AG08395 (cell line): ENCODE measurements at places on chromosomes 16 and 17.
A peak's percentile ranks its signal among the peaks of the same experiment; 100 is the strongest.

- no peak for DNase-seq
These were observed 134.7 kb downstream of the ANKRD11 start for GRCh38 chr16:89355686-89356085.

- no peak for DNase-seq
These were observed 53.6 kb downstream of the N4BP1 start for GRCh38 chr16:48556243-48556912.

DNA sequence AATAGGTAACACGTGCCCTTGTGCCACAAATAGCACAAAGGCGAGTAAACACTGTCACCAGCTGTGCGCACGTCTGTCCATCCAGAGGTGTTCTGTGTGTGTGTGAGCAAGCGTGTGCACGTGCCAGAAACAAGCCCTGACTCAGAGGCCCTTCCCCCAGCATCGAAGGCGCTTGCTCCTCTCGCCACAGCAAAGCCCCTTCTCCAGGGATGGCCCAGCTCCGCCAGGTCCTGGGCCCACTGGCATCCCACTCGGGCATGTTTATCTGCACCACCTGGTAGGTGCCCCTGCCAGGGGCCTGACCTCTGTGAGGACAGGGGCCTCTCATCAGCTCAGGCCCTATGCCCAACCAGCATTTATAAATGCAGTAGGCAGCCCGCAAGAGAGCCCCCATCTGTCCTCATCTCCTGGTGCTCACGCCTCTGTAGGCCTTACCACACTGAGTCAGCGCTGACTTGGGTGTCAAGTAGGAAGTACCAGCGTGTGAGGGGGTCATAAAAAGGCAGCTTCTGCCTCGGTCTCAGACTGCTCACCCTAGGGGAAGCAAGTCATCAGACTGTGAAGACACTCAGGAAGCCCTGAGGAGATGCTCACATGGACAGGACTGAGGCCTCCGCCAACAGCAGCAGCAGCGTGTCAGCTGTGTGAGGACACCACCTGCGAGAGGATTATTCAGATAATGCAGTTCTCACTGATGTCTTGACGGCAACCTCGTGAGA lies 10.8 kb downstream of the TMEM235 start:
- no peak for DNase-seq

DNA sequence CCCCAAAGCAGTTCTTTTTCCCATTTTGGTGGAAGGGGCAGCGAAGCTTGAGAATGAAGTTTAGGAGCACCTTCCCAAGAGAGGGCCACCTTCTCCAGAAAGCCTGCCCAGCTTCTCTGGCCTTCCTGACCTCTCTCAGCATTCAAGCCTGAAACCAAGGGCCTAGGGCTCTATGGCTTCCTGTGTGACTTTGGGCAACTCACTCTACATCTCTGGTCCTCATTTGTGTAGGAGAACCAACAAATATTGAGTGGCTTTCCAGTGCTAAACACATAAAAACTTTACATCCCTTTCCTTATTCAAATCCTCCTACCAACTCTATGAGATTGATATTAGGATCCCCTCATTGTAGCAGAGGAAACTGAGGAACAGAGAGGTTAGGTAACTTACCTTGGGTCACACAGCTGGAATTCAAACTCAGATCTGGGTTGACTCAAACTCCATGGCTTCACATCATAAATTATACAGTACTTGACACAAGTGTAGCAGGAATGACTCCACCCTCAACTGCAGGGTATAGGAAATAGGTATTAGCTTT lies 32.0 kb upstream of the MYO18A start:
- no peak for DNase-seq

DNA sequence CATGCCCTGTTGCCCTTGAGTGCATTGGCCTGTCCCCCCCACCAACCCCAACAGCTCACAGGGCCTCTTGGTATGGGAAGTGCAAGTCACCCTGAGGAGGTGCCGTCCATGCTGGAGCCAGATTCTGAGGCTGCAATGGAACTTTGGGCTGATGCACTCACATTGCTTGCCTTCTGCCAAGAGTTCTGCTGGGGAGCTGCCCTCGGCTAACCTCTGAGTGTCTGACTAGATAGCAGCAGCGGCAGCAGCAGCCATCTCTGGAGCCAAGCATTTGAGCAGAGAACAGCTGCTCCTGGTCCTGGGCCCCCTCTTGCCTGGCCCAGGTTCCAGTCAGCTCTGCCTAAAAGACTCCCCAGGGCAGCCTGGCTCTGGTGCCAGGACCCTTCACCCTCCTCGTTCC lies 61.5 kb downstream of the GNAO1 start:
- peak; percentile 57 for DNase-seq

- DNase-seq: peak; percentile 69
These were observed at the start of gene WNK4 for GRCh38 chr17:42779936-42780850. TSS of gene WNK4 (plus strand) at chr17:42780610. CDS start at chr17:42780699, 89 bp downstream.

- no peak for DNase-seq
These were observed 49.6 kb upstream of the AMZ2 start for GRCh38 chr17:68197997-68198930.

DNA sequence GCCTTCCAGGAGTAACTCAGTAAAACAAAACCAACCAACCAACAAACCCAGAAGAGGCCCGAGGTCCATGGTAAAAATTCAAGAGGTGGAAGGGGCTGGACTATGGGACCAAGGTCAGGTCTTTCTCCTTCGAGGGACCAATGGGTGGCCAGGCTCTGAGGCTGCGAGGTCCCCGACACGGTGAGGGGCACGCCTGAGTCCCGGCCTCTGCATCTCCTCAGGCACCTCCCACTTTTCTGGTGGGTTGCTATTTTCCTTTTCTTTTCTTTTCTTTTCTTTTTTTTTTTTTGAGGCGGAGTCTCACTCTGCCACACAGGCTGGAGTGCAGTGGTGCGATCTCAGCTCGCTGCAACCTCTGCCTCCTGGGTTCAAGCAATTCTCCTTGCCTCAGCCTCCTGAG lies 18.0 kb downstream of the CD7 start:
- no peak for DNase-seq

- DNase-seq: no peak
These were observed 15.1 kb downstream of the NOD2 start for GRCh38 chr16:50708373-50709060.

DNA sequence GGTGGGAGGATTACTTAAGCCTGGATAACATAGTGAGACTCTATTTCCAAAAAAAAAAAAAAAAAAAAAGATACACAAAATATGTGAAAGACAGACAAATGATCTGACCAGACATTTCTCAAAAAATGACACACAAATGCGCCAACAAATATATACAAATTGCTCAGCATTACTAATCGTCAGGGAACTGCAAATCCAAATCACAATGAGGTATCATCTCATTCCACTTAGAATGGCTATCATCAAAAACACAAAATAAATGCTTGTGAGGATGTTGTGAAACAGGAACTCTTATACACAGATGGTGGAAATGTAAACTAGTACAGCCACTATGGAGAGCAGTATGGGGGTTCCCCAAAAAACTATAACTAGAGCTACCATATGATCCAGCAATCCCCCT lies 62.4 kb downstream of the STX8 start:
- no peak for DNase-seq

DNA sequence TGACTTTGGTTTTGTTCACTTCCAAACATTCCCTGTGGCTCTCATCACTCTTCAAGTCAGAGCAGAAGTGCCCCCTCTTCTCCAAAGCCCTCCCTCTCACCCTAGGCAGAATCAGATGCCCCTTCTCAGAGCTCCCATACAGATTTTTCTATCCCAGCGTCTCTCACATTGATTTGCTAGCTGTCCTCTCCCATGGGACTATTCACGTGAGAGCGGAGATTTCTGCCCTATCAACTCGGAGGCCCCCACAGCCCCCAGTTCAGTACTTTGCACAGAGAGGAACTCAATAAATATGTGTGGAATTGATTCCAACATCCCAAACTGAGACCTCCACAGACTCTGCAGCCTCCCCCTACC lies 182.6 kb downstream of the C16orf78 start:
- DNase-seq: no peak

GRCh38 chr17:46159686-46160085 lies 33.5 kb downstream of the KANSL1 start:
- DNase-seq: peak; percentile 80

- DNase-seq: no peak
These were observed 428 bp downstream of the PHF12 start for GRCh38 chr17:28950752-28951427.

- no peak for DNase-seq
These were observed 10.0 kb downstream of the CES3 start for GRCh38 chr16:66970775-66971720.

DNA sequence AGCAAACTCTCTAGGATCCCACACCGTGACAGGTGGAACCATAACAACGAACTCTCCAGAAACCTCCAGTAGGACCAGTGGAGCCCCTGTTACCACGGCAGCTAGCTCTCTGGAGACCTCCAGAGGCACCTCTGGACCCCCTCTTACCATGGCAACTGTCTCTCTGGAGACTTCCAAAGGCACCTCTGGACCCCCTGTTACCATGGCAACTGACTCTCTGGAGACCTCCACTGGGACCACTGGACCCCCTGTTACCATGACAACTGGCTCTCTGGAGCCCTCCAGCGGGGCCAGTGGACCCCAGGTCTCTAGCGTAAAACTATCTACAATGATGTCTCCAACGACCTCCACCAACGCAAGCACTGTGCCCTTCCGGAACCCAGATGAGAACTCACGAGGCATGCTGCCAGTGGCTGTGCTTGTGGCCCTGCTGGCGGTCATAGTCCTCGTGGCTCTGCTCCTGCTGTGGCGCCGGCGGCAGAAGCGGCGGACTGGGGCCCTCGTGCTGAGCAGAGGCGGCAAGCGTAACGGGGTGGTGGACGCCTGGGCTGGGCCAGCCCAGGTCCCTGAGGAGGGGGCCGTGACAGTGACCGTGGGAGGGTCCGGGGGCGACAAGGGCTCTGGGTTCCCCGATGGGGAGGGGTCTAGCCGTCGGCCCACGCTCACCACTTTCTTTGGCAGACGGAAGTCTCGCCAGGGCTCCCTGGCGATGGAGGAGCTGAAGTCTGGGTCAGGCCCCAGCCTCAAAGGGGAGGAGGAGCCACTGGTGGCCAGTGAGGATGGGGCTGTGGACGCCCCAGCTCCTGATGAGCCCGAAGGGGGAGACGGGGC lies 1.3 kb downstream of the SPN start:
- DNase-seq: no peak

GRCh38 chr17:73519714-73520368 lies 124.4 kb downstream of the SDK2 start:
- DNase-seq: no peak

DNA sequence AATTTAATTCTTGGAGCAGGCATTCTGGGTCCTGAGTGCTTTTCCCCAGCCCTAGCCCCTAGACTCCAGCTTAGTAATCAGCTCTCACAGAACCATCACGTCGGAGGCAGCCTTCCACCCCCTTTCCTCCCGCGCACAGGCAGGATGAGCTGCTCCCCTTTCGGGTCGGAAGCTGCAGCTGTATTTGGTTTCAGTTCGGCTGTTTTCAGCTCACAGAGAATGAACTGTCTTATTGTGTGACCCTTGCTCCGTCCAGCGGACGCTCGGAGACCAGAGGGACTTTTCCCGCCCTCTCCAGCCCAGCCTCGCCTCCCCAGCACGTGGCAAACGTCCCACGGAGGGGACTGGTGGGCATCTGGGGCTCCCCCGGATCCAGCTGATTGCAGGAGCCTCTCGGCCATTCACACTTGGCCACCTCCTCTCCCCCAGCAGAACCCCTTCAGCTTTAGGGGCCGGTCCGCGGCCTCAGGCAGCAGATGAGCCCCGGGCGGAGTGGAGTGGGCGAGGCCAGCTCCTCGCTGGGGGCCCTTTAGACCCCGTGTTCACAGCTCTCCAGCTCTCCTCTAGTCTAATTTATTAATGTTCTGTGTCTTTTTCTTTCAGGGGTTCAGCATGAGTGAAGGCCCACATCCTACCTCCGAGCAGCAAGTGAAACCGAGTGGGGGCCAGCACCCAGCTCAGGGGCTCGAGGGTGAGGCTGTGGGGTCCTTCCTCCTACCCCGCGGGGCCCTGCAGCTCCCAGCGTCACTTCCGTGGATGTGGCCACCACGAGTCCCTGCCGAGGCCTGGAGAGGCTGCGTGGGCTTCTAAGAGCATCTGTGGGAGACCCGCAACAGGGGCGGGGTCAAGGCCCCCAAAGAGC lies 863 bp upstream of the UTS2R start:
- no peak for DNase-seq

GRCh38 chr16:4583906-4584305 lies 27.8 kb downstream of the C16orf96 start:
- DNase-seq: no peak

DNA sequence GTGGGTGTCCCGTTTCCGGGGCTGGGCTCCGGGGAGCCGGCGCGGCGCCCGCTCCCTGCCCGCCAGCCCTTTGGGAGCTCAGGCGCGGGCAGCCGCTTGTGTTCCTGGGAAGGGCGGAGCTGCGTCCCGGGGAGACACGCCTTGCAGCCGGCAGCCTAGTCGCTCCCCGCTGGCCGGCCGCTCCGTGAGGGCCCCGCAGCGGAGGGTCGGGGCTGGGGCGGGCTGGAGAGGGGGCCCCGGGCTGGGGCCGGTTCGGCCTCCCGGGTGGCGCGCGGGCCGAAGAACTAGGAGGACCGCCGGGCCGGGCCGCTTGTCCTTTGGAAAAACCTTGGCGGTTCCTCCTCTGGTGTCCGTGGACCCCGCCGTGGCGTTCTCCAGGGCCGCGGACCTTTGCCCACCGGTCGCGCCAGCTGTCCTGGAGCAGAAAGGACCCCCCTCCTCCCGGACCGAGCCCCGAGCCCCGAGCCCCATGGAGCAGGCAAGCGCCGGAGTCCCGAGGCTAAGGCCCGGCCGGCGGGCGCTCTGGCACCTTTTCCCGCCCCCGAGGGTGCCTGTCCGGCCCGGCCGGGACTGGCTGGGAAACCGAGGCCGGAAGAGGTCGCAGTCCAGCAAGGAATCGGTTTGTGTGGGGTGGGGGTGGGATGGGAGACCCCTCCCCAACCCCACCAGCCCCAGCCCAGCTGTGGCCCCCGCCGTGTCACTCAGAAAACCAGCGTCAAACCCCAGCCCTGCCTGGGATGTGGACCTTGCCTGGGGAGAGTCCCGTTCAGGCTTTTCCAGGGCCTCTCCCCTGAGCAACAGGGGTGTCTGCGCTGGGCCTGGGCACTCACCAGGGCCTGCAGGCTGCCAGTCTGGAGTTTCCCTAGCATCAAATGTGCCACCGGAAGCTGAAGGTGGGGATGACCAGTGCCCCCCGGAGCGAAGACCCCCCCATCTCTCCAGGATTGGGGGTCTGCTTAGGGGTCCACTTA lies 6.8 kb upstream of the TBC1D3B start:
- DNase-seq: peak; percentile 92

DNA sequence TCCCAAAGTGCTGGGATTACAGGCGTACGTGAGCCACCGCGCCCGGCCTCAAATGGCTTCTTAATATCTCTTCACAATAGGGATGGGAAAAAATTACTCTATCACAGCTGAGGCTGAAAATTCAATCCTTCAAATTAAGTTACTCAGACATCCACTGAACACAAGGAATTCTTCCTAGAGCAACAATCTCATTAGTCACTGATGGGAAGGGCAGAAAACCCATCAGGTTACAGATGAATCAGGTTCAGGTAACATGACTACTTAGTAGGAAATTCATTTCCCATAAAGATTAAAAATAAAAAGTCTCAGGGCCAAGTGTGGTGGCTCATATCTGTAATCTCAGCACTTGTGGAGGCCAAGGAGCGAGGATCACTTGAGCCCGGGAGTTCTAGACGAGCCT lies 42.5 kb upstream of the ABR start:
- DNase-seq: no peak

DNA sequence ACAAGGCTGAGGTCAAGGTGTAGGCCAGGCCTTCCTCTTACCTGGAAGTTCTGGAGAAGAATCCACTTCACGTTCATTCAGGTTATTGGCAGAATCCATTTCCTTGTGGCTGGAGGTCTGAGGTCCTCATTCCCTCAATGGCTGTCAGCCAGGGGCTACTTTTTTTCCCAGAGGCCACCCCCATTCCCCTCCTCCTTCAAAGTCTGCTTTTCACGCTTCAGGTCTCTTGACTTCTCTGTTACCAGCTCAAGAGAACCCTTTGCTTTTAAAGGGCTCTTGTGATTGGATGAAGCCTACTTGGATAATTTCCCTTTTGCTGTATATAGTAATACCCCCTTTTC lies 55.1 kb upstream of the LGALS9 start:
- DNase-seq: no peak
